ENCODE measurements at places on chromosomes 4 and X.

DNA sequence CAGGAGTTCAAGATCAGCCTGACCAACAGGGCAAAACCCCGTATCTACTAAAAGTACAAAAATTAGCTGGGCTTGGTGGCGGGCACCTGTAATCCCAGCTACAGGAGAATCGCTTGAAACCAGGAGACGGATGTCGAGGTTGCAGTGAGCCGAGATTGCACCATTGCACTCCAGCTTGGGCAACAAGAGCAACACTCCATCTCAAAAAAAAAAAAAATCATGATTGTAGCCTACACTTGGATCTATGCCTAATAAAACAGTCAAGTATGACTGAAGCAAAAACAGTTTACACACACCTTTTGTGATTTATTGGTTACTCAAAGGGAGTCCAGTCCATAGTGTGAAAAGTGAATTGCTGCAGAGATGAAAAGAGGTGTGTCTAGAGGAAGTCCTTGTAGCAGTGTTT lies 34.7 kb upstream of the TASL start:
- DNase-seq, result no peak

- no peak for DNase-seq
Observed at GRCh38 chr4:26864899-26865298, 4.3 kb downstream of the STIM2 start.

DNA sequence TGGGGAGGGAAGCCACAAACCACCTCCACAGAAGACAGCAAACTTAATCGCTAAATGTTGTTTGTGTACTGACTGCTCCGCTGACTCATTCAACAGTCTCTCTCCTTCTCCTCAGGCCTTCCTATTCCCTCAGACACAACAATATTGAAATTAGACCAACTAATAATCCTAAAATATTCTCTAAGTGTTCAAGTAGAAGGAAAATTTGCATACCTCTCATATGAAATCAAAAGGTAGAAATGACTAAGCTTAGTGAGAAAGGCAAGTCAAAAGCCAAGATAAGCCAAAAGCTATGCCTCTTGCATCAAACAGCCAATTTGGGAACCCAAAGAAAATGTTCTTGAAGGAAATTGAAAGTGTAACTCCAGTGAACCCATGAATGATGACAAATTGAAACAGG lies 75.7 kb upstream of the ARHGAP24 start:
- DNase-seq, result no peak

- no peak for DNase-seq
Observed at GRCh38 chr4:2057382-2058065, 1.6 kb upstream of the NAT8L start.

DNA sequence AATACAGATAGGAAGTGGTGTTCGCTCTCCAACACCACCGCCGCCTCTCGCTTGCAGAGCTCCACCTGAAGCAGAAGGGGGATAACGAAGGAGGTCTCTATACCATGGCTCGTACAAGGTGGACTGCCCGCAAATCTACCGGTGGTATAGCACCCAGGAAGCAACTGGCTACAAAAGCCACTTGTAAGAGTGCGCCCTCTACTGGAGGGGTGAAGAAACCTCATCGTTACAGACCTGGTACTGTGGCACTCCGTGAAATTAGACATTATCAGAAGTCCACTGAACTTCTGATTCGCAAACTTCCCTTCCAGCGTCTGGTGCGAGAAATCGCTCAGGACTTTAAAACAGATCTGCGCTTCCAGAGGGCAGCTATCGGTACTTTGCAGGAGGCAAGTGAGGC lies 5.2 kb upstream of the BMP15 start:
- DNase-seq, result no peak

DNA sequence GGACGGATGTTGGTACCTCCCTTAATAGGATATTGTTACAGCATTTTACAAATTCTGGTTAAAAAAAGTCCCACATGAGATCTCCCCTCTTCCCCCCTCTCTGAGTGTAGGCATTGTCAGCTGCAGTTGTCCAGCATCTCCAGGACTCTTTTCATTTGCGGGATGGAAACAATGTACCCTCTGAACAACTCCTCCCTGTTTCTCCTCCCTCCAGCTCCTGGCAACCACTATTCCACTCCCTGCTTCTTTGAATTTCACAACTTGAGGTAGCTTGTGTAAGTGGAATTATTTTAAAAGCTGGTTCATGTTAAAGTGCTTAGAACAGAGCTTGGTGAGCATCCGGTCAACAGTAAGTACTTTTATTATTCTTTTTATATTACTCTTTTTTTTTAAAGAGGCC lies 69.8 kb downstream of the TBL1X start:
- DNase-seq, result no peak

DNA sequence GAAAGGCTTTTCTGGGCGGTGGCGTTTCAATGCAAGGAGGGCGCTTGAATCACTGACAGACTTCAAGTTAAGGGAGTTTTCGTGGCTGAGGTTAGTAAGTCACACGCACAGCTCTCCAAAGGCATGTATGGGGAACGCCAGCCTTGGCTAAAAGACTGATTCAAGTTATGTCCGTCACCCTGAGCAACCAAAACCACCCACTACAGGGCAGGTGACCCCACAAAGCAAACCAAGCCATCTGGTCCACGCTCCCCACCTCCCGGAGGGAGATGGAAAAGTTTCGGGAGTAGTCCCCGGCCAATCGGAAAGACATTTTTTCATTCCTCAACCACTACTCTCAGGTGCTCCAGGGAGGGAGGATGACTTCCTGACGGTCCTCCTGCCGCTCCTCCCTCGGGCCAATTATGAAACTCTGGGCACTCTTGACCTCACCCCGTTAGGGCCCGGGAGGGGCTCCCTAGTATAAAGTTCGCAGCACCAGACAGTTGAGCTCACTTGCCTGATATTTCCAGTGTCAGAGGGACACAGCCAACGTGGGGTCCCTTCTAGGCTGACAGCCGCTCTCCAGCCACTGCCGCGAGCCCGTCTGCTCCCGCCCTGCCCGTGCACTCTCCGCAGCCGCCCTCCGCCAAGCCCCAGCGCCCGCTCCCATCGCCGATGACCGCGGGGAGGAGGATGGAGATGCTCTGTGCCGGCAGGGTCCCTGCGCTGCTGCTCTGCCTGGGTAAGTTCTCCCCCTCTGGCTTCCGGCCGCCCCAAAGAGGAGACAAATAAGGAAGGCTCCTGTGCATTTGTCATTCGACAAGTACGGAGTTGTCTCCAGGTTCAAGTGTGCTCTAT lies at the start of gene EREG:
Gene EREG, plus strand, starts transcription at position 494 of the 840 bp plus-strand sequence. Its CDS starts 164 bp downstream, at position 658.
- DNase-seq, result no peak

GRCh38 chr4:152259866-152260265 lies 276.0 kb downstream of the FBXW7 start:
- DNase-seq, result peak; percentile 50

- DNase-seq, result no peak
Observed at GRCh38 chr4:101952985-101953384, 162.5 kb downstream of the BANK1 start.

GRCh38 chrX:13334491-13334890 lies 14.6 kb upstream of the ATXN3L start:
- no peak for DNase-seq

- DNase-seq, result no peak
Observed at GRCh38 chrX:148593146-148593545, 92.7 kb downstream of the AFF2 start.

DNA sequence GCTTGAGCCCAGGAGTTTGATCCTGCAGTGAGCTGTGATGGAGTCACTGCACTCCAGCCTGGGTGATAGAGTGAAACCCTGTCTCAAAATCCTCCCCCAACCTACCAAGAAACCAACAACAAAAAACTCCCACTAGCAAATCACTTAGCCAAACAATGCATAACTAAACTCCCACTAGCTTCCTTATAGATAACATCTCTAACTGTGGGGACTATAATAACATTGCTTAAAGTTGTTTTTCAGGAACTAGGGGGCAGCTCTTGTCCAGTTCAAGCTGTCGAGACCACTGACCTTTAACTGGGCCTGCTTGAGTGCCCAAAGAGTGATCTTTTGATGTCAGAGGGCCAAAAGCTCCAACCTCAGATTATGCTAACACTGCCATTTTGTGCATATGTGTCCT lies 81.7 kb downstream of the FREM3 start:
- DNase-seq, result no peak

- no peak for DNase-seq
Observed at GRCh38 chr4:113684534-113685091, 76.9 kb downstream of the CAMK2D start.

GRCh38 chrX:97527725-97528124 lies 644.0 kb downstream of the RPA4 start:
- no peak for DNase-seq

DNA sequence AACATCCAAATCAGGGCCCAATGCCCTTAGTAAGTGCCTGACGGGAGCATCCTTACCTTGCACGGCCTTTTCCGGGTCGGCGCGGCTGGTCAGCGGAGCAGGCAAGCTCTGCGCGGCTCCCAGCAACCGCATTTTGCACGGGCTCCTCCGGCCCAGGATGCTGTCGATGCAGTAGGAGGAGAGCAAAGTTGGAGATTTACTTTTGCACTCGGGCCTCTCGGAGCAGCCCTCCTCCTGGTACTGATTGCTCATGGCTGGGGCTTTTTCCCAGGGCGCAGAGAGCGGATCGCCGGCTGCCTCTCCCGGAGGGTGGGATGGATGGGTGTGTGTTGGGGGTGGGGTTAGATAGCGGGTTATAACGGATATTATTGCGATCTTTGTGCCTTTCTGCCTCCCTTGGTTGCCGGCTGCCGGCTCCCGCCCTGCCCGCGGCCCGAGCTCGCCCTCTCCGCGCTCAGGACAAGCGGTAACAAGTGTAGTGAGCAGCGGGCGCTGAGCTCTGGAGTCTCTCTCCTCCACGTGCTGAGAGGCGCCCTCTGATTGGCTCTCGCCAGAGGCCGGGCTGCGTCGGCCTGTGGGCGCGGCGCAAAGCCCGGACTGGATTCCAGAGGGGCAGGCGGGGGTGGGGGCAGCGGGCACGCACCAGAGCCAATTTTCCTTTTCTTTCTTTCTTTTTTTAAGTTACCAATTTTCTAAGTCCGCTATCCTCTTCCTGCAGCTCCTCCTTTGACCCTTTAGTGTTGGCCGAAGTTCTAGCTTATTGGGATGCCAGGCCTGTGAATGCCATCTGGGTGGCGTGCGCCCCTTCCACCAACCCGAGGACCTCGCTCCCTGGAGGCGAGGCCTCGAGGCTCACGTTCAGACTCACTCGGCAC lies at the start of gene ARX:
Gene ARX, minus strand, starts transcription at position 480 of the 875 bp plus-strand sequence. Its CDS starts 228 bp downstream, at position 252.
- no peak for DNase-seq

DNA sequence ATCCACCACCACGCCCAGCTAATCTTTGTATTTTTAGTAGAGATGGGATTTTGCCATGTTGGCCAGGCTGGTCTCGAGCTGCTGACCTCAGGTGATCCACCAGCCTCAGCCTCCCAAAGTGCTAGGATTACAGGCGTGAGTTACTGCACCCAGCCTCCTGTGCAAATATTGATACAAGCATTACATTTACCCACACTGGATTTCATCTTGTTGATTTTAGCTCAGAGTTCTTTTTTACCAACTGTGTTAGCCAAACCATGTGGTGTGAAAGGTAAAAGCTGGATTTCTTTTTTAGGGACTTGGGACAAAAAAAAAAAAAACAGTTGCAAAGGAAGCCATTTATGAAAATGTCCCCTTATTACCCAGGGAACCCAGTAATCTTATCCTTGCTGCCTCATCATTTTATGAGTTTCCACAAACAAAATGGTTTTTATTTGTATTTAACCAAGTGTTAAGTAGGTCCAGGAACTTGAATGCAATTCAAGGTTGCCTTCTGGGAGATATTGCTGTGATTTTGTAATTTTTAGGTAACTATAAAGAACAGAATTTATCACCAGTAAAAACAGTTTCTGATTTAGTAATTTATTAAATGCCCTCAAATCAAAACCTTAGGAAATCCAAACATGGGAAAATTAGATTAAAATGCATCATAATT lies 202.5 kb downstream of the PALLD start:
- no peak for DNase-seq

DNA sequence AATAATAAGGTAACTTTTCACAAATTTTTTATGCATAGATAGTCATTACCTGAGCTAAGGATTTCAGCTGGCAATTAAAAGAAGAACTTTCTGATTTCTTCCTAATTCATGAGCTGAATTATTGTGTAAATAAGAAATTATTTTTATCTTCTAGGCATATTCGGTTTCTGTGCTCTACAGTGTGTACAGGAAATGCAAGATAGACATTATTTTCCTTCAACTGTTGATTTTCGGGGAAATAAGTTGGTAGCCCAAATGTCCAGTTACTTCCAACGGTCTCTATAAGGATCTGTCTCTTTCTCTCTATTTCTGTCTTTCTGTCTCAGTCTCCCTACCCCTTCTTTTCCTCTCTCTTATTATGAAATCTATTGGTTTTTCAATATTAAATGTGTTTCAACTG lies 137.3 kb upstream of the CLNK start:
- DNase-seq, result no peak

GRCh38 chr4:152094970-152095700 lies 334.3 kb upstream of the GATB start:
- DNase-seq, result no peak
